ENCODE measurements at places on chromosomes 4 and X.

GRCh38 chr4:148445071-148445859 lies 3.1 kb upstream of the NR3C2 start:
- peak; percentile 84 for DNase-seq

DNA sequence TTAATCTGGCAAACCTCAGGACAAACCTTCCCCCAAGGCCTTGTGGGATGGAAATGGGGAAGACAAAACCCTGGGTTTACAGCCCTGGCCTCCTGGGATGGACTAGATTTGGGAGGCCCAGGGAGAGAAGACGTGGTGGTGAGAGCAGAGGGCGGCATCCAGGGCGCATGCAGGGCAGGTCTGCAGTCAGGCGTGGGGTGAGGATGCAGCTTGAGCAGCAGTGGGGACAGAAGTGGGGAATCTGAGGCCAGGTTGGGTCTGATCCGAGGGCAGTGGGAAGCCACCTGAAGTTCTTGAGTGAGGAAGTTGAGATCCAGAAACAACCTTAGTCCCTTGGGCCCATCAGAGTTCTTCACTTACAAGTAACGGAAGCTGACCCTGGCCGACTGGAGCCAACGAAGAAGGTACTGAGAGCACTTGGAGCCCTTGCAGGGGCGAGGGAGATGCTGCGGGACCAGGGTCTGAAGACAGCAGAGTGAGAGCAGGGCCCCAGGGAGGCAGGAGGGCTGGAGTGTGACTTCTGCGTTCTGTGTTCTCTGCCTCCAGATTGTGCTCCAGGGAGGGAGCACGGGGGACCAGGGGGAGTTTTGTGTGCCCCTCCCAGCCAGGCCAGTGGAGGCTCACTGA lies 42.0 kb upstream of the GPR78 start:
- DNase-seq, result no peak

GRCh38 chr4:157776930-157777528 lies 395.8 kb downstream of the GASK1B start:
- DNase-seq, result no peak

DNA sequence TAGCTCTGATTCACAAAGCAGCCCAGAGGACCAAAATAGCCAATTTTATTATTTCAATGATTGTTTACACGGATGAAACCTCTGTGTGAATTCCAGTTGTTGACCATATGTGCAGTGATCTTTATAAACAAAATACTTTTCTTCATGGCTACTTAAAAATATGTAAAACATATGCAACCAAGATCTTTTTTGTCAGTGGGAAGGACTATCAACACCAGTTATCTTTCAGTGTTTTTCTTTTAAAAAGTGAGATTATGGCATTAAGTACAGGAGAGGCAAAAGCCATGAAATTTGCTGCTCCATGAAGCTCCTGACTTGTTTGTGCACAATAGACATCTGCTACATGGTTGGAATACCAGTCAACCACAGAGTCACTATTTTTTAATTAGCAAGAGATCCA lies 184.4 kb downstream of the DKK2 start:
- no peak for DNase-seq

DNA sequence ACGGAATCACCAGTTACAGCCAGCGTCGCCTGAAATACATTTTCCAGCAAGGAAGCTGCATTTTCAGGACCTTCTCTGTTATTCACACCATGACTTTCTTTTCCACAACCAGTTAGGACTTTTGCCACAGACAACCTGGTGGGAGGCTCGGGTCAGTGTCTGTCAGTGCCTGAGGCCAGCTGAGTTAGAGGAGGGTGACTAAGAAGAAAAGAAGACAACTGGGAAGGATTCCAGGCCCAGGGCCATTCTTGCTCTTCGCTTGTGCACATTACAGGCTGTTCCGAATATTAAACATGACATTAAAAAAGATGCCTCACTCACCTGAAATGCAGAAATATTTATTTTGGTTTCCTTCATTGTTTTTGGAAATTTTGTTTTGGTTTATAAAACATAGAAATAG lies 21.4 kb upstream of the CENPU start:
- DNase-seq, result peak; percentile 71

DNA sequence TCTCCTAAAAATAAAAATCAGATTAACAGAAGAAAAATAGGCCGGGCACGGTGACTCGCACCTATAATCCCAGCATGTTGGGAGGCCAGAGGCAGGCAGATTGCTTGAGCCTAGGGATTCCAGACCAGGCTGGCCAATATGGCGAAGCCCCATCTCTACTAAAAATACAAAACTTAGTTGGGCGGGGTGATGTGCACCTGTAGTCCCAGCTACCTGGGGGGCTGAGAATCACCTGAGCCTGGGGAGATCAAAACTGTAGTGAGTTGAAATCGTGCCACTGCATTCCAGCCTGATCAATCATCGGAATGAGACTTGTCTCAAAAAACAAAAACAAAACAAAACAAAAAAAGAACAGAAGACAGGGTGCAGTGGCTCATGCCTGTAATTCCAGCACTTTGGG lies 32.8 kb upstream of the NOCT start:
- no peak for DNase-seq

- no peak for DNase-seq
These were observed 1307.3 kb downstream of the C4orf33 start for GRCh38 chr4:130403221-130403620.

- DNase-seq, result no peak
These were observed 585.7 kb downstream of the TLL1 start for GRCh38 chr4:166458756-166459155.

GRCh38 chr4:169416997-169417396 lies 146.2 kb upstream of the SH3RF1 start:
- no peak for DNase-seq

DNA sequence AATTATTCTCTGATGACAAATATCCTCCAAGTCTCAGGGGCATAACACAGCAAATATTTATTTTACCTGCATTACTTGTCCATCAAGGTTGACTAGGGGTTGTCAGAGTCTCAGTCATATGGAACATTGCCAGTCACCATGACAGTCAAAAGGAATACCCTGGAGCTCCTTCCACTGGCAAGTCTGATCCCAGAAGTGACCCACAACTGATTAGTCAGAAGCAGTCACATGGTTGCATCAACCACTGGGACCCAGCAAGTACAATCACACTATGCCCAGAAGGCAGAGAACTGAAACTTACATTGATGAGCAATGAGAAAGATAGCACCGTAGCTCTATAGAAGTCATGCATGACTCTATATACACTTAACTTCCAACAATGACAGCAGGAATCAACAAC lies 41.9 kb upstream of the SOD3 start:
- no peak for DNase-seq

DNA sequence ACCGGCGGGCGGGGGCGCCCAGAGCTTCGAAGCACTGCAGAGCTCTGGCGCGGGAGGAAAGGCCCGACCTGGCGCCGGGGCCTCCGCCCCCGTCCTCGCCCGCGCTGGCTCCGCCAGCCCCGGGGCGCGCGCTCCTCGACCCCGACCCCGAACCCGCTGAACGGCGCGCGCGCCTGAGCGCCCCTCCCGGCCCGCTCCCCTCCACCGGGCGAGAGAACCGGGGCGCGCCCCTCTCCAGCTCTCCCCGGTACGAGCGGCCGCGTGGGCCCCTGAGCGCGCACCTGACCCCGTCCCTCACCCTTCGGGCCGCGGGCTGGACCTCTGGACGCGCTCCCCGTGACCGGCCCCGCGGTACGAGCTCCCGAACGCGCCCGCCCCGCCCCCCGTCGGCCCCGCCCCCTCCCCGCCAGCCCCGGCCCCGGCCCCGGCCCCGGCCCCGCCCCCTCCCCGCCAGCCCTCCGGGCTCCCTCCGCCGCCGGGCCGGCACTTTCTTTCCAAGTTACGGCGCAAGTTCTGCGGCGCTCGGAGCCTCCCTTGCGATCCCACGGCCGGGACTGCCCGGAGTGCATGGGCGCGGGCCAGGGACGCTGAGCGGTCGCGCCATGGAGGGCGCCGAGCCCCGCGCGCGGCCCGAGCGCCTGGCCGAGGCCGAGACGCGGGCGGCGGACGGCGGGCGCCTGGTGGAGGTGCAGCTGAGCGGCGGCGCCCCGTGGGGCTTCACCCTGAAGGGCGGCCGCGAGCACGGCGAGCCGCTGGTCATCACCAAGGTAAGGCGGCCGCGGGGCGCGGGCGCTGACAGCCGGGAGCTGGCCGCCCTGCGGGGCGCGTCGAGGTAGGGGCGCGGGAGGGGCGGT lies at the start of gene SHROOM2:
TSS of gene SHROOM2 (plus strand) at position 486 of the 854 bp plus-strand sequence. CDS start at position 603, 117 bp downstream.
- no peak for DNase-seq

GRCh38 chr4:155270671-155271070 lies 62.2 kb downstream of the NPY2R start:
- DNase-seq, result no peak

GRCh38 chrX:22922961-22923360 lies 76.8 kb upstream of the DDX53 start:
- no peak for DNase-seq

GRCh38 chr4:123345137-123345934 lies 51.3 kb upstream of the SPRY1 start:
- no peak for DNase-seq

- peak; percentile 29 for DNase-seq
These were observed at the start of gene GABRQ for GRCh38 chrX:152637649-152638442. GABRQ (plus strand) TSS chrX:152637895; CDS start chrX:152638203, 308 bp downstream.

- DNase-seq, result no peak
These were observed 121.8 kb downstream of the PDE5A start for GRCh38 chr4:119506806-119507205.

GRCh38 chr4:1492651-1493539 lies 86.7 kb upstream of the NKX1-1 start:
- DNase-seq, result no peak

DNA sequence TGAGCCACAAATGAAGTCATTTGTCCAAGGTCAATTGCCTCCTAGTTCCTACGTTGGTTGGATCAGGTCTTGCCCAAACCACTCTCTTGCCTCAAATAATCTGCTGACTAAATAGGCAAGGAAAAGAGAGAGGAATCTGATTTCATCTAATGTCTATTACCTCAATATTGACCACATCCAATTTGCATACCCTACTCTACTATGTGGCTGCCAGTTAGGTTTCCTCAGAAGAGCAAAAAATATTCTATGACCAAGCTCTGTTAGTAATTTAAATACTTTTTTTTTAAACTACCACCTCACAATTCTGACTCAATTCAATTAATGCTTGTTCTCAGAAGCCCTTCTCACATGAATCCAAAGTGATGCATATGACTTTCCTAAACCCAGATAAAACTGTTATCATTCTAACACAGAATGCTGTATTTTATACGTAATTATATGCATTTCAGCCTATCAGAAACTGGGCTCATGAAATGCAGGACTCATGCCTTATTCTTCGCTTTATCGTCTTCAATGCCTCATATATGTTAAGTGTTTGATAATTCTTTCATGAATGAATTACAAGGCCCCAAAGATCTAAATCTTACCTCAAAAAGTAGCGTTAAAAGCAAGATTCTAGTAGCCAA lies 98.6 kb downstream of the HUWE1 start:
- no peak for DNase-seq

DNA sequence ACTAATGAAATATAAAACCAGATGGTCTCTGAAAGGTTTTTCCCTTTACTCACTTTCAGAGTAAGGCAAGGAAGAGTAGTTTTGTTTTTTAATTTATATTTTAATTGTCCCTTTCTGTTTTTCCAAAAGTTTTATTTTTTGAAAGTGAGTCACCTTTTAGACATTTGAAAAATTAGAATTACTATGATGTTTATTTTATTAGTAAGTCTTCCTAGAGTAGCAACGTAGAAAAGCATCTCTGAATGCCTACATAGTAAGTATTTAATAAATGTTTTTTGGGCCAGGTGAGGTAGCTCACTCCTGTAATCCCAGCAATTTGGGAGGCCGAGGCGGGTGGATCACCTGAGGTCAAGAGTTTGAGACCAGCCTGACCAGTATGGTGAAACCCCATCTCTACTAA lies 51.1 kb downstream of the TET2 start:
- no peak for DNase-seq

GRCh38 chr4:165464813-165465381 lies 86.1 kb downstream of the CPE start:
- DNase-seq, result no peak

DNA sequence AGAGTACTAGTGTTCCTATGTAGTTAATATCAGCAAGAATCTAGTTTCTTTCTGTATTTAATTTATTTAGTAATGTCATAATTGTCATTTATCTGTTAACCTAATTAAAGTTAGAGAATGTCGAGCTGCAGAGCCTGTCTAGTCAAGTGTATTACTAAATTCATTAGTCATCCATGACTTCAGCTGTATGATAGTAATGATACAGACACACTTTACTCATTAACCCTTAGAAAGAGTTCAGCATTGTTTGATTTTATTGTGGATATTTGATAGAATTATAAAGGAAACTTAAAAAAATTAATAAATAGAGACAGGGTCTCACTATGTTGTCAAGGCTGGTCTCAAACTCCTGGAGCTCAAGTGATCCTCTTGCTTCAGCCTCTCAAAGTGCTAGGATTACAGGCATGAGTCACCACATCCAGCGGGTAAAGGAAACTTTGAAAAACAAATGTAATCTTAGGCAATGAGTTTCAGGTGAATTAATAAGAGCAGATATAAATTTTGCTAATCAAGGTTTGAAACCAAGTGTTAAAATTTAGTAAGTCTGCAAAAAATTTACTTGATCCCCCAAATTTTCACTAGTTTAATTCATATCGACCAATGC lies 110.6 kb downstream of the ANK2 start:
- DNase-seq, result no peak

DNA sequence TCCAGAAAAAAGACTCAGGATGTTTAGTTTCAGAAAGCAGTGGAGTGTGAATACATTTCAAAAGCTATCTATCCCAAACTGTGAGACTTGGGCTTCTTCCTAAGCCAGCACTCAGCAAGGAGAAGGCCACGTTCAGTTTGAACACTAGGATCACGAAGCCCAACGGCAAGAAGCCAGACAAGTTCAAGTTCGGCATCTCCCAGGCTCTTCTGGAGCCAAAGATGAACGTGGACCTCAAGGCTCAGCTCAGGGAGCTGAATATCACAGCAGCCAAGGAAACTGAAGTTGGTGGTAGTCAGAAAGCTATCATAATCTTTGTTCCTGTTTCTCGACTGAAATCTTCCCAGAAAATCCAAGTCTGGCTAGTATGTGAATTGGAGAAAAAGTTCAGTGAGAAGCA lies 7.6 kb downstream of the PLAC1 start:
- DNase-seq, result no peak

- no peak for DNase-seq
These were observed 787 bp upstream of the TET2 start for GRCh38 chr4:105145903-105146275.

DNA sequence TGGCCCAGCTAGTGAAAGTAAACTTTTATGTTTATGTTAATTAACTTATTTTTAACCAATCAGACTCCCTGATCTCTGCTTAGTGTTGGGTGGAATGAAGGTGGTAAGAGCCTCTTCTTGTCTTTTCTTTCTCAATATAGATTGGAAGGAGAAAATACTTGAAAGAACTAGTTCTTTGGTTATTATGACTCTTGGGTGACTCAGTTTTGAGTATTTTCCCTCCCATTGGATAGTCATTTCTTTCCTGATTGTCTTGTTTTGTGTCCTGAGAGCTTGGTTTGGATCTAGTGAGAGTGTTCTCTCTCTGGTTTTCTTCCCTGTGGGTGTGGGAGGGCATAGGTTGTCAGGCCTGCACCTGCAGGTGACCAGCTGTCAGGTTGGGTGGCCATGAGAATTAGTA lies 172.0 kb upstream of the GLRA2 start:
- DNase-seq, result no peak

DNA sequence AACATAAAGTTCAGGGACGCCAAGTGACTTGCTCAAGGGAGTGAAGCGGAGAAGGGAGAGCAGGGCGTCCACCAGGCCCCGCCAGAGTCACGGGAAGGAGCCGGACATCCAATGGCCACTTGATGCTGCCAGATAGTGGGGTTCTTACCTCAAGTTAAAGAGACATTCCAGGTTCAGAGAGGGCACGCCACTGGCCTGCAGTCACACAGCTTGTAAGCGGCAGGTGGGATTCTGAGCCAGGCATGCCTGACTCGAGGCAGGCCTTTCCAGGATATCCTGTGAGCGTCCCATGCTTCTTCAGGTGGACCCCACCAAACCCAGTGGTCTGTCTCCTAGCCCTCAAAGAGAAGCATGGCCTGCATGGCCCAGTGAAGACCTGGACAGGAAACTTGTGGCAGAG lies 2.4 kb downstream of the MAN2B2 start:
- DNase-seq, result no peak
